Suppressor macrophage (primary cell): ENCODE measurements at places on chromosomes 1 and 21.
A peak's percentile ranks its signal among the peaks of the same experiment; 100 is the strongest.

DNA sequence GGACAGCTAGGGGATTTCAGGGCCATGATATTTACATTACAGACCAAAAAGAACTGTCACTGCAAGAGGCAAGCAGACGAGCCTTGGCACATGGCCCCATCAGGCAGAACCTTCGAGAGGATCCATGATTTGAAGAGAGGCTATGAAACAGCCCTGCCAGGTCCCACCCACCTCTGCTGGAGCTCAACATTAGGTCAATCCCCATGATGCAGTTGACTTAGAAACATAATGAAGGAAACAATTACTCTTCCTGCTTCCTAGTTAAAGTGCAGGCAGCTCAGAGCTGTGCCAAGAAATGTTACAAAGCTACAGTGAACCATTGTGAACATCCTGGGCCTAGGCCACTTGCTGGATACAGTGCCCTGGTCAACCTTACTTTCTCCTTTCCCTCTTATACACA, 41.7 kb upstream of the PTCH2 start:
- DNase-seq, result peak; percentile 10

GRCh38 chr1:24089027-24089742, 22.8 kb downstream of the MYOM3 start:
- DNase-seq, result no peak

GRCh38 chr1:156841295-156841855, 17.5 kb downstream of the INSRR start:
- no peak for DNase-seq

DNA sequence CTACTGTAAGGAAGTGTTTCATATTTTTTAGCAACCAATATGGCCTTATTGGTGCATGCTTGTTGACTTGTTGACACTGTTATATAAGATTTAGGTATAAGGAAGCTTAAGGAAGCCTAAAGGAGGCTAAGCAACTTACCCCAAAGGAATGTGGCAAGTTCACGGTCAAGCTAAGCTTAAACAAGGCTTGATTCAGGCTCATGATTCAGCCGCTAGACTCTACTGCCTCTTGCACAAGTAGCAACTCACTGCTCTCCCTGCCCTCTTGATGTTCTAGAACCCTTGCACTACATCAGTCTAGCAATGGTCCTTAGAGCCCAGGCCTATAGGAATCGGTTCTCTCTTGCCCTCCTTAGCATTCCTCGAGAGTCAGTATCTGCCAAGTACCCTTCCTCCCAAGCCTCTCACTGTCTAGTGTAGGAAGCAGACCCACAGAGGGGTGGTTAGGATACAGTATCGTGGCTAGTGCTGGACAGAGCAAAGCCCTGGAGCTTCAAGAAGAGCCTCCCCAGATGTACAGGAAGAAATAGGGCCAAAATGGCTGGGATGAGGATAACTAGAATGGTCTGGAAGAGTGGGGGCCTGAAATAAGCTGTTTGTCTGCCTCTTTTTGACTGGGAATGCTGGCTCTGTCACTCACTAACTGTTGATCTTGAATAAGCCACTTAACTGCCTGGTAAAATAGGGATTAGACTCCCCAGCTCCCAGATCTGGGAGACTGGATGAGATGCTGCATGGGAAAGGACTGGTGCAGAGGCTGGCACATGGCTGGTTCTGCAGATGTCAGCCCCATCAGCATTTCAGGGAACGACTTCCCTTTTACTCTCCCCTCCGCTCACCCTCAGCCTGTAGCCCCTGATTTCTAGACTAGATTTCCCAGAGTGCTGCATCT, 122.2 kb downstream of the NAV1 start:
- no peak for DNase-seq

GRCh38 chr1:101440485-101440884, 203.7 kb downstream of the S1PR1 start:
- no peak for DNase-seq

GRCh38 chr1:23246274-23246673, 29.0 kb upstream of the HTR1D start:
- DNase-seq, result no peak

- DNase-seq, result no peak
Observed at GRCh38 chr1:200173097-200173618, 145.6 kb downstream of the NR5A2 start.

GRCh38 chr1:207702317-207702716, 49.5 kb upstream of the CD46 start:
- no peak for DNase-seq

DNA sequence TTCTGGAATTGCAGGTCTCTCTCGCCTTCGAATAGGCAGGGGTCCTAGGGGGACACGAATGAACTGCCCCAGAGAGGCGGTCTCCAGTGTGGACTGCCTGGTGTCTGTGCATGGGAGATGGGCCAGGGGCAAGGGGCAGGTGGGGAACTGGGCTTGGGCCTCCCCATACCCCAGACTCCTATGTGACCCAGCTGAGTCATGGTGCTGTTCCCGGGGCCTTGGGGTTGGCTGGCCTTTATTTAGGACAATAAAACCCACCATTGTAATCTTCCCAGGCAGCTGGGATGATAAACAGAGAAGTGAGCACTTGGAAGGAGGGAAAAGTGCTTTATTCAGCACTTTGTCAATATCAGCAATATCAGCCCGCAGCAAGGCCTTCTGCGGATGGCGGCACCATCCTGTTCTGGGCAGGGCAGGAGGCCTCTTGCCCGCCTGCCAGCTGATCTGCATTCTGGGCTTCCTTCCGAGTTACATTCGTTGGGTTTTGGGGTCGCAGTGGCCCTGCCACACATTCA, 209.0 kb upstream of the TMEM51 start:
- no peak for DNase-seq

DNA sequence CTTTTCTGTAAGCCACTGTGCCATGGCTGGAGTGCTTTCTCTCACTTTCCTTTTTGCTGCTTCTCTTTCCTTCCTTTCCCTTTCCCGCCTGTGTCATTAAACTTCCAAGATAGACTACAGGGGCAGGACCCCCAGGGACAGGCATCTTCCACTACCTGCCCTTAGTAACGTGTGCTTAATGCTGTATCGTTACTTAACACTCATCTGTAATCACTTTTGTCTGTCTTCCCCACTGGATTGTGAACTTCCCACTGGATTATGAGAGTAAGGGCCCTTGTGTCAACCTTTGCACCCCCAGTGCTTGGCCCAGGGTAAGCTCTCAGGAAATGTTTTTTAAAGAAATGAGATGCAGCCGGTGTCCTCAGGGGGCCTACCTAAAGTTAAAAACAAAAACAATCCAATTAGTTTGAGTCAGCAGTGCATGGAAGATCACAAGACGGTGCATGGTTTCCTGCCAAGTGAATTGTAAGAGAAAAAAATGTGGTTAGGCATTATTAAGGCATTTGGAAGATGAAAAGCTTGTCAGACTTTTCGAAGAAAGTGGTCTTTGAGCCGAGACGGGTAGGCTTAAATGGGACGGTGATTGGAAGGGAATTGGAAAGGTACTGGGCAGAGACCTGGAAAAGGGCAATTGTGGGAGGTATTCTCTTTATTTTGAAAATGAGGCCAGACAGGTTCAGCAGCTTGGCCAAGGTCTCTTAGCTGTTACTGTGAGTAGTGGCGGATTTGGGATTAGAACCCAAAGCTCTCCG, 958 bp downstream of the LYPLAL1 start:
- peak; percentile 59 for DNase-seq
